ENCODE measurements at places on chromosomes 13 and 19. TPM values are rescaled to one million over a fixed set of nuclear protein-coding genes. Genes with fewer than 3 reads are reported as not detected.

EFNA2 gene
- polyA plus RNA-seq: 1.5 TPM

DNA sequence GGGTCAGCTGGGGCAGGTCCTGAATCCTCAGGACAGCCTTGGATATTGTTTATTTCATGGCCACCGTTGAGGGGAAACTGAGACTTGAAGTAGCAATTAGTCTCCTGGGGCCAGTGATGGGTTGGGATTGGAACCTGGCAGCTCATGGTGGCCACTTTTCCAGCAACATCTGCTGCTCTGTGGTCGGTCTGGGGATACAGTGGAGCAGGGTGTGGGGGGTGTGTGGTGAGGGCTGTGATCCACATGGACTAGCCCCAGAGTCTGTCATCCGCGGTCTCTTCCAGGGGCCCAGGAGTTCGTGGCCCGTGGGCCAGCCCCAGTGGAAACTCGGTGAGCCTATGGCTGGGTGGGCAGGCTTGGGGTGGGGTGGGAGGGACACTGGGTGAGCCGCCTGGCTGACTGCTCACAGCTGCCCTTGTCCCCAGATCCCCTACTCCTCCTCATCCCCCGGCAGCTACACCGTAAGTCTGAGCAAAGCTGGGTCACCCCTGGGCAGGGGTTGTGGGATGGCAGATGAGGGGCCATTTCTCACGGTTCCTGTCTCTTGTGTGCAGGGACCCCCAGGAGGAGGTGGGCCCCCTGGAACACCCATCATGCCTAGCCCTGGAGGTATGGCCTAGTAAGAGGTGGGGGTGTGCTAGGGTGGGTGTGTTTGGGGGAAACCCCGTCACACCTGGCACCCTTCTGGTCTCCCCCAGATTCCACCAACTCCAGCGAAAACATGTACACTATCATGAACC, 5.5 kb downstream of the ISYNA1 start:
- DNase-seq: no peak

NDFIP2 gene
- polyA plus RNA-seq: 53.2 TPM

DNA sequence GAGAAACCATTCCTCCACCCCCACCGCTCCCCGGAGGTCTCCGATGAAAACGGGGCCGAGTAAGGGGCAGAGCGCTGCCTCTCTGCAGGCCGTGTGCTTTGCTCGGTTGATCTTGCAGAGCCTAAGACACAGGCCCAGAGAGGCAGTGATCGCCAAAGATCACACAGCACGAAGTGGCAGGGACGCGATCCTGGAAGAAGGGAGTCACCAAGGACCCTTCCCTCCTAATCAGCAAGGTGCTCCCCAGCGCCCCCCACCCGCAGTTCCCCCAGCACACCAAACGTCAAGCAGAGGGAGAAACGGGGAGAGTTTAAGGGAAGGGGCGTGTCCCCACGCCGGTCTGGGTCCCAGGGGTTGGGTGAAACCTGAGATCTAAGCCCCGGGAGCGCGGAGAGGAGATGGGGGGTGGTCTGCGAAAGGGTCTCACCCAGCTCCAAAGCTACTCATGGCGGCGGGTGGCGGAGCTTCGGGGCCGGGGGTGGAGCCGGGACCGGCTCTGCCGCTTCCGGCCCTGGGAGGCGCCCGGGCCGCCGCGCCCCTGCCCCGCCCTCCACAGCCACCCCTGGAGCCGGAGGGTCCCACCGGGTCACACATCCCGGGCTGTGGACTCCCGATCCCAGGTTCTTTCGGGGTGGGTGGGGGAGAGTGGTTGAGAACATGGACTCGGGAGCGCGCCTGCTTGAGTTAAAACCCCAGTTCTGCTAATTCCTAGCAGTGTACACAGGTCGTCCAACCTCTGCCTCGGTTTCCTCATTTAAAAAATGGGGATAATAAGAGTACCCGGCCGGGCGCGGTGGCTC, at the start of gene EML2:
TSS of gene EML2 (minus strand) at position 468 of the 800 bp plus-strand sequence. CDS start at position 447, 21 bp downstream.
- DNase-seq: no peak

GRCh38 chr13:91668866-91669495, 270.6 kb downstream of the GPC5 start:
- no peak for DNase-seq

GRCh38 chr13:100561599-100562204, 26.9 kb downstream of the GGACT start:
- DNase-seq: no peak

- DNase-seq: no peak
These were observed 11.5 kb downstream of the PAK4 start for GRCh38 chr19:39137131-39137530.

NR2C2AP gene
- polyA plus RNA-seq: 11.5 TPM

DNA sequence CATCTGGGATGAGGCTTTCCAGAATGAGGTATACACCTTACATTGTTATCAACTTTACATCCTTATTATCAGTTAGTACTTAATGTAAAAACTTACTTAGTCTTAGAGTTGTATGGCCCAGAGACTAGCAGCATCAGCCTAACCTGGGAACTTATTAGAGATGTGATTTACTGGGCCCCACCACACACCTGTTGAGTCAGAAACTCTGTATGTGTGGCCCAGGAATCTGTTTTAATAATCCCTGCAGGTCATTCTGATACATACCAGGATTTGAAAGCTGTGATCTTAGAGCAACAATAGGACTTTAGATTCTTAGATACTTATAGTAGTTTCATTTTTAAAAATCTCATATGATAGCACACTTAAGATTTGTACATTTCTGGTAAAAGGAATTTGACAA, 17.4 kb downstream of the FNDC3A start:
- no peak for DNase-seq

GRCh38 chr13:112784811-112785482, 95.1 kb downstream of the ATP11A start:
- DNase-seq: no peak

DNA sequence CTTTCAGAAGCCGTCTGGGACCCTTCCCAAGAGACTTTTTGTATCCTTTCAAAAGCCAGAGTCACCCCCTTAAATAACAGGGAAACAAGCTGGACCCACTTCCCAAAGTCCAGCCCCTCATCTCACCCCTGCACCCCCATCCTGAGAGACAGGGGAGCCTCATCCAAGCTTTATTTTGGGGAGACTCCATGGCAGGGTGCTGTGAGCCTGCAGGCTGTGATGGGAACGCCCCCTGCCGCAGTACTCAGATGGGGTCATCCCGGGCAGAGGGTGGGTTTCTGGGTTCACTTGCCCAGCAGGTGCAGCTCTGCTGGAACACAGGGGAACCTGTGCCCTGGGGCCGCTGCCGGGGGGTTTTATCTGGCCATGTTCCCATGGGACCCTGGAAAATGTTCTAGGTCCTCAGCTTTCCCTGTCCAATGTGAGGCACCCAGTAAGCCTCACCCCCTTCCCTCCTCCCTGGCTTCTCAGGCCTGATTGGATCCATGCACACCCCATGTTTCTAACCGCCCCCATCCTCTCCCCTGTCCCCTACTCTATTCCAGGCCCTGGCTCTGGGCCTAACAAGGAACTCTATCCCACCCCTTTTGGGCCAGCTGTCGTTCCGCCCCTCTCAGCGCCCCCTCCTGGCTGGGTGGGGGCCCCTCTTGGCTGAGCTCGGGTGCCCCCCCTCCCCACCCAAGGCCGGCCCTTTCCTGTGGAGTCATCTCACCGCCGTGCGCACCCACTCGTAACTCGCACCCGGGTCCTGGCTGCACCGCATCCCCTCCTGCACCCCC, 1.0 kb downstream of the HIF3A start:
- no peak for DNase-seq

GRCh38 chr13:23561261-23561660, 9.0 kb upstream of the TNFRSF19 start:
- DNase-seq: no peak

DPP9 gene
- polyA plus RNA-seq: 24.1 TPM

PROZ gene
- polyA plus RNA-seq: 3.2 TPM

- DNase-seq: no peak
These were observed 160.4 kb upstream of the GPC6 start for GRCh38 chr13:93066187-93066586.

DNA sequence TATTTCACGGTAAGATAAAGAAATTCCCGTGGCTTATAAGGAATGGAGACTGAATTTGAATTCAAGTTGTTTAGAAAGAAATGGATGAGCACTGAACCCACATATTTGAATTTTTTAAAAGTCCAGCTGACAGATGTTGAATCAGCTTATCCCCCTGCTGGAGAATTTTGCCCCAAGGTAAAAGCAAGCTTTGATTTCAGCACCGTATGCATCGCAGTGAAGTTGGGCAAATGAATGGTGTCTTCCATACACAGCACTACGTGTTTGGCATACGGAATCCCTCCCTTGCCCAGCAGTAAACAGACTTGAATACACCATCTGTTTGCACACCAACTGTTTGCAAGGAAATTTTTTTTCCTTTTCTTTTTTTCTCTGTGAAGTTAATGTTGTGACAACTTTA, 77.5 kb upstream of the PEG3 start:
- no peak for DNase-seq

BCAM gene
- 433 TPM for polyA plus RNA-seq

ZNF790 gene
- 12.3 TPM for polyA plus RNA-seq

DNA sequence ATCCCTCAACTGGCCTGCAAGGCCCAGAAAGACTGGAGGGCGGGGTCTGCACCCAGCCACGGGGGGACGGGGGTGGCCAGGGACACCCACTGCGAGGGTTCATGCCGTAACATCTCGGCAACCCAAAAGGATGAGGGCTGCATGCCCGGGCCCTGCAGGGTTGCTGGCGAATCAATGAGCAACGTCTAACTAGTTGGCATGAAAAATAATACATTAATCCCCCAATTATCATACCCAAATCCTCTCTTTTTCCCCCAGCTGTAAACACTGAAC, 232.2 kb downstream of the TUBA3C start:
- no peak for DNase-seq

DNA sequence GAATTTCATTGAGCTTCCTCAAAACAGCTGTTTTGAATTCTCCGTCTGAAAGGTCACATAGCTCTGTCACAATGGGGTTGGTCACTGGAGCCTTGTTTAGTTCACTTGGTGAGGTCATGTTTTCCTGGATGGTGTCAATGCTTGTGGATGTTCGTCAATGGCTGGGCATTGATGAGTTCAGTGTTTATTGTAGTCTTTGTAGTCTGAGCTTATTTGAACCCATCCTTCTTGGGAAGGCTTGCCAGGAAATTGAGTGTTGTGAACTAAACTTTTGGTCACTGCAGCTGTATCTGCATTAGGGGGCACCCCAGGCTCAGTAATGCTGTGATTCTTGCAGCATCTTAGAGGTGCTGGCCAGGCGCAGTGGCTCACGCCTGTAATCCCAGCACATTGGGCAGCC, 22.0 kb downstream of the BLOC1S3 start:
- no peak for DNase-seq

DNA sequence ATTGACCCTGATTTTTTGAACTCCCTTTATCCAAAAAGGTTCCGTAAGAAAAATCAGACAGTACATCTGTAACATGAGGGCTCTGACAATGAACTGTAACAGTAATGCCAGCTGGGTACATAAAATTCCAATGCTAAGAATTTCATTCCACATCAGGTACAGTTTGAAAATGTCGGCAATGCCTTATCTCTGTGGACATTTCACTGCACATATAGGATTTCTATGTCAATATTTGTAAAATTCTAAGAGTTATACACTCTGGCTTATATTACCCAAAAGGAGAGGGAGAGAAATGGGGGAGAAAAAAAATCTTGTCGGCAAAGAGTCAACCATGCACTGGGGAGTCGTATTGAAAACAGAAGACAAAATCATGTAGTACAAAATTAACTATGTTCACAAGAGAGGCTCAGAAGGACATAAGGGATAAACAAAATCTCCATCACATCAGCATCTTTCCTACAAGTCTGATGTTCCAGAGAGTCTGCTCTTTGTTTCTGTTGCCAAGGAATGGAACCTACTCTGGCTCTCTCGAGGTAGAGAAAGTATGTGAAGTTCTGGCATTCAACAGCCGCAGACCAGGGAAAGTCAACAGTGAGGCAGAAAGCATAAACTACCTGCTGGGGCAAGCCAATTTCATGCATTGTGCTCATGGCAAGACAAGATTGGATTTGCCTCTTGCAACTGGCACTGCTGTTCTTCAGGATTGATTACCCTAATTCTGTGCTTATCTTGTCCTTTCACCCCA, 72.4 kb downstream of the STARD13 start:
- no peak for DNase-seq

GRCh38 chr13:98488736-98489135, 88.2 kb downstream of the STK24 start:
- DNase-seq: no peak

DNA sequence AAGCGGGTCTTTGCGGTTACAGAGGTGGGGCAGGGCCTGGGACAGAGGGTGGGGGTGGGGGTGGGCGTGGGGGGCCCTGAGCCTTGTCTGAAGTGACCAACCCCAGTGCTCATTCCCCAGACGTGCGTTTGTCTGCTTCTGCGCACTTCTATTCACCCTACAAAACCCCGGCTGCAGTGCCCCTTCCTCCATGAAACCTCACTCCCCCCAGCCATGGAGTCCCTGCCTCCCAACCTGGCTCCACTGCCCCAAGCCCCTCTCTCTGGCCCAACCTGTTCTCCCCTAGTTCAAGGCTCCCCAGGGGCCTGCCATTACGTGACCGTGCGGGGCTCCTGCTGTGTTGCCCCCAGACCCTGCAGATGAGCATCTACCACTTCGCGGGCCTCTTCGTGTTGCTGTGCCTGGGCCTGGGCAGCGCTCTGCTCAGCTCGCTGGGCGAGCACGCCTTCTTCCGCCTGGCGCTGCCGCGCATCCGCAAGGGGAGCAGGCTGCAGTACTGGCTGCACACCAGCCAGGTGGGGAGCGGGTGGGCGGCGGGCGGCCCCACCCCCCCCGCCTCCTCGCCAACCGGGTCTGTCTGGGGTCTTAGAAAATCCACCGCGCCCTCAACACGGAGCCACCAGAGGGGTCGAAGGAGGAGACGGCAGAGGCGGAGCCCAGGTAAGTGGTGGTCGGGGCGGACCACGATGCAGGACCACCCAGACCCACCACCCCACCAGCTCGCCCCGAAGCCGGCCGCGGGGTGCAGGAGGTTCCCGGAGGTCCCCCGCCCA, 8.2 kb downstream of the GRIN3B start:
- DNase-seq: no peak

DNA sequence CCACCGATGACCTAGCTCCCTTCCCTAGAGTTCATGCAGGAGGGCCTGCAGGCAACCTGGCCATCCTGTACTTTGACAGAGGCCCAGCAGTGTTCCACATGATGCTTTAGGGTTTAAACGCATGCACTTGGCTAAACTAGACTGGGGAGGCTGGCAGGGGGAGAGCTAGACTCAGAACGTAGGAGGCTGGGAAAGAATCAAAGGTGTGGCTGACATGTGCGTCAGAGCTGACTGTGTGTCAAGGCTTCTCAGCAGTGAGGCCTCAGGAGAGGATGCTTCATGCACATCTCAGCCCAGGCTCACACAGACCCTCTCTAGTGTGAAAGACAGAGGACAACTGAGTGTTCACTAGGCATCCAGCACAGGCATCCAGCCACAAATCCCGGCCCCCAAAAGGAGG, 28.7 kb downstream of the DNMT1 start:
- DNase-seq: no peak

Data from renal cortex interstitium (tissue), 15 donors.